Left kidney (tissue), 8 donors: ENCODE measurements at places on chromosomes 6 and 20. TPM values are rescaled to one million over a fixed set of nuclear protein-coding genes. Genes with fewer than 3 reads are reported as not detected.

DNA sequence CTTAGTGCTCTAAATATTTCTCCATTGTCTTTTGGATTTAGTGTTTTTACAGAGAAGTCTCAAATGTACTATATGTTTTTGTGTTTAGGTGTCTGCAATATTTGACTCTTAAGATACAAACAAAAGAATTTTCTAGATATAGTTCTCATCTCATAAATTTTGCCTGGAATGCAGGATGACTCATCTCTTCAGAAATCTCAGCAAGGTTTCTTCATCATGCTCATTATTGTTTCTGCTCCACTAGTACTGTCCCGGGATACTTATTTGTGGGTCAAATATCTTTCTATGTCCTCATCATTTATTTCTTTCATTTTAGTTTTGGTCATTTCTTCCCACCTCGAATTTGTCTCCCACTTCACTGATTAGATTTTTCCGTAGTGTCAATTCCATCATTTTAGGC, 9.5 kb downstream of the AHI1 start:
- DNase-seq: no peak

Gene SLC25A27
- polyA plus RNA-seq: 69.6 TPM

GRCh38 chr6:111784433-111784832, 88.8 kb downstream of the FYN start:
- DNase-seq: no peak

Gene CST11
- polyA plus RNA-seq: not detected

GRCh38 chr6:124057461-124057860, 253.8 kb downstream of the NKAIN2 start:
- DNase-seq: no peak

DNA sequence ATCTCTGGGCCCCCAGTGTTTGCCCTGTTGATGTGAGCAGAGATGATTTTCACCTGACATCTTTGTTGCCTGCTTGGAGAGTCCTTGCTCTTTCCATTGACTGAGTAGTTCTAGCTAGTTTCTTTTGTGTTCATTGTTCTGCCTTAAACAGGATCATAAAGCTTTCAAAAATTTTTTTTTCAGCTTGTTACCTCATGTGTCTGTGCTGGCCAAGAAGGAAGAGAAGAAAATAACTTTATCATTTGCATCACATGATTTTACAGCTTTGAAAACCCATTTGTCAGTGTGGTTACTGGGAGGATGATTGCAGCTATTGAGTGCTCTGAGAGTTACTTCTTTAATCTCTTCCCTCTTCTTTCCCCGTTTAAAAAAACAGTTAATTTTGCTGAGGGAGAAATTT, 16.0 kb downstream of the FOXO3 start:
- DNase-seq: no peak

GRCh38 chr6:167565388-167565787, 240.5 kb downstream of the TTLL2 start:
- DNase-seq: no peak

DNA sequence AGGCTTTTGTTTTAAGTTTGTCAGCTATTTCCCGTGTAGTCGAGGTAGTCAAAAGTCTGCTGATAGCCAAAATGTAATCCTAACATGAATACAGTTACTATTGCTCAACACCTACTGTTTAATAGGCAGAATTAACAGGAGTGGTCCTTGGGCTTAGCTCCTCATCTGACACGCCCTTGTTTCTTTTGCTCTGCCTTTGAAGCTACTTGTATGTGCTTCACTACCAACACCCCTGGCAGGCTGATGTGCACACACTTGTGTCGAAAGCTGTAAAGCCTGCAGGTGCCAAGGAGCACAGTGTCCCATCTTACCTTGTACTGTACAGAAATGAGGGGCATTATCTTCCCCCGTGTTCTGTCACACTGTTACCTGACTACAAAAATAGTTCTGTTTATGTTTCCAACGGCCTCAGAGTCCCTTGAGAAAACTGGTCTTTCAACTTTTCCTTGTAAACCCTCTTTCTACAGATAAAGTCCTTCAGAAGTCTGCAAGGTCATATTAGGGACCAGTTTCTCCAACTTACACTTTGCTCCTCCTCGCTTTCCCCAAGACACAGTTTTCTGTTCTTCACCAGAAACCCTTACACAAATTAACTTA, 9.3 kb downstream of the SDHAF4 start:
- DNase-seq: no peak

DNA sequence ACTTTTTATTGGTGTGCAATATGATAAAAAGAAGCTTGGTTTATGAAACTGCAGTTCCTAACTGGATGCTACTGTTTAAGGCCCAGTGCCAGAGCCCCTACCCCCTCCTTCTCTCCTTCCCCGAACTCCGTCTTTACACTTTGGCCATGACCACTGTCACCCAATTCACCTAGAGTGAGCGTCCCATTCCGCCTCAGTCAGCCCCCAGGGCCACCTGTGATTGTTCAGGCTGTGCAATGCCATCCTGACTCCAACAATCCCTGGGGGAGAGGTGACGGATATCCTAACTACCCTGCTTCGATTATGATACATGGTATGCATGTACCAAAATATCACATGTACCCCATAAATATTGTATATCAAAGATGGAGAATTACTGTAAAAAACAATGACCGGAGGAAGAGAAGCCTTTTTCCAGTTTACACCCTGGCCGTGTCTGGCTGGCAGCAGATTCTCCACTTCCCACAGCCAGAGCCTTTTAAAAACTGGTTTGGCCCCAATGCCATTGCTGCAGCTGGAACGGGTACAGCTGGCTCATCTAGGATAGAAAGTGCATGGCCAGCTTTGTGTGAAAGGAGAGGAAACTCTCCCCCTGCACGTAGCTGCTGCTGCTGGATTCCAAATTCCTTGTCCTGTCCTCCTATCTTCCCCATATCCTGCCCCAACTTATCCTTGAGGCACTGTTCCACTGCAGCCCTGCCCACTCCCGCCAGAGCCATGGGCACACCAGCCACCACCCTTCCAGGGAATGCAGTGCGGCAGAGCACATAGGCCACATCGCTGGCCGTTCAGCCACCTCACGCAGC, 99.7 kb downstream of the JPH2 start:
- DNase-seq: no peak

DNA sequence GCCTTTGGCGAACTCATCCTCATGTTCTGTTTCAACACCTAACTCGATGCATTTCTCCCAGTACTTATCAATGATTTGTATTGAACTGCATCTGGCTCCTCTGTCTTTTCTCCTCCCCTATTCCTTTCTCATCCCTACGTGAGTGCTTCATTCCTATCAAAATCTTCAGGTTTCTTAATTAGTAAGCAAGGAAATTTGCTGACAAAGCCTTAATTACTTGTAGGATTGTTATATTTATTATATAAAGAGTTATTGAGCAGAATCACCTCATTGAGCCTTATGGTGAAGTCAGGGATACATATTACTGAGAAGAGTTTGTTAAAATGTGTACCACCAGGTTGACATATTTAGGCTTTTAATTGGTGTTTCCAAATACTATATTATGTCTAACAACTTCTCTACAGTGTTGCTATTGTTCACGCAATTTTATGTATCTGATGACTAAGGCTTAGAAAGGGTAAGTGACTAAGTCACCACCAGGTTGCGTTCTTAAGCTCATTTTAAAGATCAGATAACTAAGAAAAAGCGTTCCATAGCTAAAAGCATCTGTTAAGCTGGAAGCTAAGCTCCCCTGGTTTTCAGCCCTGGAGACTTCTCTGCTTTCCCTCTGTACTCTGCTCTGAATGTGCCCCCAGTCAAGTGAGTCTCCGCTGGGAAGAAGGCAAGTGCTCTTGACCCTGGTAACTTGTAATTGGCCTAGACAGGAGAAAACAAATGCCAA, 18.9 kb downstream of the SCGN start:
- no peak for DNase-seq
